Epithelial cell of umbilical artery (primary cell): ENCODE measurements at places on chromosomes 11 and 22. TPM values are rescaled to one million over a fixed set of nuclear protein-coding genes. Genes with fewer than 3 reads are reported as not detected.

ART1 gene
- total RNA-seq = not detected in 2 replicates

SLN gene
- 0.32 TPM in 1 of 2 replicates, not detected in the other for total RNA-seq

NRGN gene
- 0.32 and 0.91 TPM in 2 replicates for total RNA-seq

FAM83F gene
- not detected in 2 replicates for total RNA-seq

PANX3 gene
- total RNA-seq = not detected in 2 replicates

ARHGAP32 gene
- total RNA-seq = 7.1 and 8.1 TPM in 2 replicates
